Stimulated activated CD8-positive, alpha-beta memory T cell treated with anti-CD3 and anti-CD28 coated beads, Interleukin-15, amount 100 ng/mL, for 24 hours (primary cell): ENCODE measurements at places on chromosomes 1 and 21.

- DNase-seq: no peak
Measured at GRCh38 chr21:45444385-45444784, 39.4 kb downstream of the COL18A1 start.

DNA sequence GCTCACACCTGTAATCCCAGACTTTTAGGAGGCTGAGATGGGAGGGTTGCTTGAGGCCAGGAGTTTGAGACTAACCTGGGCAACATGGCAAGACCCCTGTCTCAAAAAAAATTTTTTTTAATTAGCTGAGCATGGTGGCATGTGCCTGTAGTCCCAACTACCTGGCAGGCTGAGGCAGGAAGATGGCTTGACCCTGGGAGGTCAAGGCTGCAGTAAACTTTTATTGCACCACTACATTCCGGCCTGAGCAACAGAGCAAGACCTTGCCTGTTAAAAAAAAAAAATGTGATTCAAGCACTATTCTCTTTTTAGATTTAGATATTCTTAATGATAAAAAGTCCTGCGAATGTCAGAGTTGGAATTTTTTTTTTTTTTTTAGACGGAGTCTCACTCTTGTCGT, 102.5 kb upstream of the L1TD1 start:
- DNase-seq: no peak

- DNase-seq: no peak
Measured at GRCh38 chr21:33069994-33070743, at the start of gene OLIG1. TSS of gene OLIG1 (plus strand) at chr21:33070141. CDS start at chr21:33070247, 106 bp downstream.

DNA sequence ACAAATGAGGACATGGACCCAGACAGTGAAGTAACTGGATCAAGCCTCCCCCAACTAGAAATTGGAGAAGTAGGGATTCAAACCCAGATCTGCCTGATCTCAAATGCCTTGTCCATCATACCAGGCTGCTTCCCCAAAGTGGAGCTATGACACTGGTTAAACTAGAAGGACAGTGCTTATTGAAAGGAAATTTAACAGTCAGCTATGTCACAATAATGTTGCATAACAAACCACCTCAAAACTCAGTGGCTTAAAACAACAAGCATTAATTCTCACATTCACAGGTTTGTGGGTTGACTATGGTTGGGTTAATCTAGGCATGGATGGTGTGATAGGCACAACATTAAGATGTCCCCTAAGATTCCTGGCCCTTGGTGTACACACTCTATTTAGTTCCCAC, 107.1 kb downstream of the TAS1R2 start:
- DNase-seq: no peak

GRCh38 chr21:41187537-41188025, 19.6 kb downstream of the BACE2 start:
- no peak for DNase-seq
